ENCODE measurements at places on chromosomes 11 and 22.

- no peak for DNase-seq
These were observed 1.0 kb upstream of the GLB1L2 start for GRCh38 chr11:134330611-134331353.

DNA sequence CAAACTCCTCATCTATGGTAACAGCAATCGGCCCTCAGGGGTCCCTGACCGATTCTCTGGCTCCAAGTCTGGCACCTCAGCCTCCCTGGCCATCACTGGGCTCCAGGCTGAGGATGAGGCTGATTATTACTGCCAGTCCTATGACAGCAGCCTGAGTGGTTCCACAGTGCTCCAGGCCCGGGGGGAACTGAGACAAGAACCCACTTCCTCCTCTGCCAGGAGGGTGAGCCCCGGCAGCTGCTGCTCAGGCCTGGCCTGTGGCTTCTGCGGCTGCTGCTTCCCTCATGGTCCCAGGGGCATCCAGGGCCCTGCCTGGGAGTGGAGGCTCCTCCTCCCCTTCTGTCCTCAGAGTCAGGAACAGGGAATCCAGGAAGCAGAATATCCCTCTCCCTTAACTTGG lies 98.4 kb downstream of the ZNF280B start:
- no peak for DNase-seq

DNA sequence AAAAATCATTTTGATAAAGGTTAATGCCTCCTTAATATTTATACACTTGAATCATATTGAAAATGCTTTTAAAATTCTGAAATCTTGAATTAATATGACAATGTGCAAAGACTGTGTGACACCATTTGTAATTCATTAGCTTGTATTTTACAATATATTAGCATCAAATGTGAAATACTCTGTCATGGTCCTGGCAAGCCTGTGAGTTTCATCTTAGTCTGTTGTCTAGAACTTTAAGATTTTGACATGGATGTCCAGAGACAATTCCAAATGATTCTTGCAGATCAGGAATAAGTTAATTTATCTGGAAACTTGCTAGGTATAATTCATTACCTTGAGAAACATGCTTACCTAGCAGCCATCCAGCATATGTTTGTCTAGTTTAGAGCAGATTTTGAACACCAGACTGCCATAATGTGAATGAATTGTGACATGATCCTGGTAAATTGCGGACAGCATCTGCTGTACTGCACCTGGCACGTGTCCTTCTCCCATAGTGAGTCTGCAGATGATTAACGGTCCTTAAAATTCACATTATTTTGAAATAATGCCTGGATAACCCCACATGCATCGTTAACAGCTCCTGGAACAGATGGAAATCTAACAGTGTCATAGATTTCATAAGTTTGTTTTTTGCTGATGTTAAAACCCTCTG lies 34.5 kb upstream of the DEUP1 start:
- no peak for DNase-seq

DNA sequence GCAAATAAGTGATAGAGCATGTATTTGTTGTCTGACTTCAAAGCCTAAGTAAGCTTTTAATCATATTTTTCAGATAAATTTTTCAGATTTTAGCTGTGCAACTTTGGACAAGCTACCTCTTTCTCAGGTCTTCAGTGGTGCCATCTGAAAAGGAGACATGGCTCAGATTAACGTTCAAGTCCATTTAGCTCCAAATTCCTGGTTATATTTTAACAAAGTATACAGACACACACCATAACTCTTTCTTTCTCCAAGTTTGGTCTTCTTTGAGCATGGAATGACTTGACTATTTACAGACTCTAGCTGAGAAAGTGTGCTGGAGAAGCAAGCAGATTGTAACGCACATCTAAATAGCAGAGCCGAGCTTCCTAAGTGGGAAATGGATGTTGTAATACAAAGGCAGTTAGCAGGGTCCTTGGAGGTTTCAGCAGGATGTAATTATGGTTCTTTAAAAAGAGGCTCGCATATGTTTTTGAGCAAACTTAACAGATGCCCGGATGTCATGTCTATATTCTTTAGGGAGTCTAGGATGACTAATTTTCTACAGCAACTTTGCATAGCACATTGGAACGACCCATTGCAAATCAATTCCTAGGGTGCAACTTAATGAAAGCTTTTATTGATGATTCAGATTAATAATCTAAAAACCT lies 128.1 kb upstream of the E2F8 start:
- DNase-seq: no peak

GRCh38 chr11:112321501-112322172 lies 61.0 kb upstream of the PLET1 start:
- DNase-seq: no peak

All from stimulated activated CD4-positive, alpha-beta T cell treated with anti-CD3 and anti-CD28 coated beads, Interleukin-12 subunit alpha, Interleukin-12 subunit beta, amount 100 ng/mL, for 24 hours (primary cell).